Osteocyte (in vitro differentiated cells): ENCODE measurements at places on chromosomes 13 and 19. TPM values are rescaled to one million over a fixed set of nuclear protein-coding genes. Genes with fewer than 3 reads are reported as not detected.

- H3K27ac ChIP-seq = no peak overlapping the region
- DNase-seq = no peak
- no peak overlapping the region for H3K4me3 ChIP-seq
- H3K36me3 ChIP-seq = no peaks in the 10 kb centered on the region
- peaks cover 2% of the 10 kb centered on the region for H3K4me1 ChIP-seq
Measured at GRCh38 chr13:101875717-101876393, 423.4 kb downstream of the ITGBL1 start.

DNA sequence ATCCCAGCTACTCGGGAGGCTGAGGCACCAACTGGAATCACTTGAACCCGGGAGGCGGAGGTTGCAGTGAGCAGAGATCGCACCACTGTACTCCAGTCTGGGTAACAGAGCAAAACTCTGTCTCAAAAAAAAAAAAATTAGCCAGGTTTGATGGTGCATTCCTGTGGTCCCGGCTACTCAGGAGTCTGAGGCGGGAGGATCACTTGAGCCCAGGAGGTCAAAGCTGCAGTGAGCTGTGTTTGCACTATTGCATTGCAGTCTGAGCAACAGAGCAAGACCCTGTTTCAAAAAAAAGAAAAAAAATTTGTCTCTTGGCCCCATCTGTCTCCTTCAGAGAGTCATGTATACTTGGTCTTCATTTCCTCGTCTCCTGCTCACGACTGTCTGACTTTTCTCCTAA is 1.6 kb downstream of the CCDC97 start:
- DNase-seq = no peak
- H3K27me3 ChIP-seq = no peaks in the 10 kb centered on the region
- peaks cover 53% of the 10 kb centered on the region for H3K4me1 ChIP-seq
- peak overlapping the region; percentile 100 for H3K27ac ChIP-seq

Gene ASF1B
- 4.5 and 5.5 TPM in 2 replicates for total RNA-seq

Gene ZAR1L
- total RNA-seq = not detected in 2 replicates

- H3K4me3 ChIP-seq = no peak overlapping the region
- no peaks in the 10 kb centered on the region for H3K27me3 ChIP-seq
- no peak overlapping the region for H3K27ac ChIP-seq
- no peak for DNase-seq
Measured at GRCh38 chr13:41811588-41812021, 149.3 kb downstream of the VWA8 start.
